ENCODE measurements at places on chromosomes 12 and 14.

- no peak for DNase-seq
Measured at GRCh38 chr12:92978607-92979006, 49.5 kb upstream of the EEA1 start.

DNA sequence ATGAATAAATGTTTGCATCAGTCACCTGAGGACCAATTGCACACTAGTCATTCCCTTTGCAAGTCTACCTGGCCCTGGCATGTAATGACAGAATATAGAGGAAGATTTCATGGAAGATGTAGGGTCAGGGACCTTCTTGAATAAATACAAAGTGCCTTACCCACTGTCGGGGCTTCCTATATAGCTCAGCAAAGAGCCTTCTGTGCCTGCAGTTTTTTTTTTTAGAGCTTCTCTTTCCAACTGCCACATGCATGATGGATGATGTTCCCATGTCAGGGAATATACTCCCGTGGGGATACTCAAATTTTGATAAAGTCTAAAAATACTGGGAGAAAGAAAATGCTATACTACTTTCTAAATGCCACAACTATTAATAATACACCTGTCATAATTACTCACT is 176.7 kb downstream of the ADCK1 start:
- no peak for DNase-seq

GRCh38 chr12:68368327-68368726 is 36.2 kb upstream of the MDM1 start:
- DNase-seq = no peak

- DNase-seq = no peak
Measured at GRCh38 chr12:104632724-104633201, 176.0 kb downstream of the CHST11 start.

DNA sequence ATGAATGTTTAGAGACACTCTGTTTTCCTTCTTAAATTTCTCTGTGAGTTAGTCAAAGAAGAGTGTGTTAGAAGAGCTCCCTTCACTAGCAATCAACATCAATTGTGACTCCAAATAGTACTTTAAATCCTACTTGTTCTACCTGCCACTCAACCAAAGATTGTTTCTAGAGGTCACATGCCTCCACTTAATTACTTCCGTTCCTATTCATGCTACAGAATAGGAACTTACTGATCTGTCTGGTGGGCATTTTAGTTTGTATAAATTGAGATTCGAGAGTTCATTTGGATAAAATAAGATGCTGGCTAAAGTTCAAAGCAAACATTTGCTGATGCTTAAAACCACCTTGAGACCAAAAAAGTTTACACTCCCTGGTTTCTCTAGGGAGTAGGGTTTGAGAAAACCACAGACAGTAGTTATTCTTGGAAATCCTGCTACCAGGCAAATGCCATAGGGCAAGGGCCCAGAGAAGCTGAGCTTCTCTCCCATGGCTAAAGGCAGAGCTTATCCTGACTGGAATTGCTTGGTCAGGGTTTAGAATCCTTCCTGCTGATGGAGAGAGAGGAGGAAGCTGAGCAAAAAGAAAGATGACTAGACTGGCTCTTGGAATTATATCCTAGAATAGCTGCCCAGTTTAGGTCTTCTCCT is 389.6 kb upstream of the ATP2B1 start:
- peak; percentile 34 for DNase-seq

- no peak for DNase-seq
Measured at GRCh38 chr12:51269174-51270066, 795 bp downstream of the SMAGP start.

GRCh38 chr12:30694412-30695198 is 1.1 kb downstream of the IPO8 start:
- peak; percentile 22 for DNase-seq

- no peak for DNase-seq
Measured at GRCh38 chr12:57610554-57611107, 604 bp upstream of the ARHGEF25 start.

DNA sequence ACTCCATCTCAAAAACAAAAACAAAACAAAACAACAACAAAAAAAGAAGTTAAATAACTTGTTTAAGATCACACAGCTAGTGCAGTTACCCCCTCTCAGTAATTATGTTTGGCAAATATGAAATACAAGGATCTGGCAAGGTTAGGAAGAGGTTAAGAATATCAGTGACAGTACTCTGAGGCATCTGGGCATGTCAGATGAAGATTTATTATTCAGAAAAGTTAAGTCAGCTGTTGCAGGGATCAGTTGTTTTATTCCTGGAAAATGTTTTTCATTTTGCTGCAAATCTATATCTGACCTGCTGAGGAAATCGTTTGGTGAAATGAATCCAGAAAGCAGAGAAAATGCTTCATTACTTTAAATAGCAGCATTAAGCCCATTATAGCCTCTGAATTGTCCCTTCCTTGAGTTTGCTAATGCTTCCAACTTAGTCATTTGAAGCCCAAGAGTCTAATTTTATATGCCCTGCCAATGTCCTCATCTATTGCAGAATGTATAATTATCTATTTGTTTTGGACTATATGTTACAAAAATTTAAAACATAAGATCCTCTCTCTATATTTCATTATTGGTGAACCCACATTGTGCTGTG is 8.1 kb downstream of the GPX2 start:
- DNase-seq = no peak

DNA sequence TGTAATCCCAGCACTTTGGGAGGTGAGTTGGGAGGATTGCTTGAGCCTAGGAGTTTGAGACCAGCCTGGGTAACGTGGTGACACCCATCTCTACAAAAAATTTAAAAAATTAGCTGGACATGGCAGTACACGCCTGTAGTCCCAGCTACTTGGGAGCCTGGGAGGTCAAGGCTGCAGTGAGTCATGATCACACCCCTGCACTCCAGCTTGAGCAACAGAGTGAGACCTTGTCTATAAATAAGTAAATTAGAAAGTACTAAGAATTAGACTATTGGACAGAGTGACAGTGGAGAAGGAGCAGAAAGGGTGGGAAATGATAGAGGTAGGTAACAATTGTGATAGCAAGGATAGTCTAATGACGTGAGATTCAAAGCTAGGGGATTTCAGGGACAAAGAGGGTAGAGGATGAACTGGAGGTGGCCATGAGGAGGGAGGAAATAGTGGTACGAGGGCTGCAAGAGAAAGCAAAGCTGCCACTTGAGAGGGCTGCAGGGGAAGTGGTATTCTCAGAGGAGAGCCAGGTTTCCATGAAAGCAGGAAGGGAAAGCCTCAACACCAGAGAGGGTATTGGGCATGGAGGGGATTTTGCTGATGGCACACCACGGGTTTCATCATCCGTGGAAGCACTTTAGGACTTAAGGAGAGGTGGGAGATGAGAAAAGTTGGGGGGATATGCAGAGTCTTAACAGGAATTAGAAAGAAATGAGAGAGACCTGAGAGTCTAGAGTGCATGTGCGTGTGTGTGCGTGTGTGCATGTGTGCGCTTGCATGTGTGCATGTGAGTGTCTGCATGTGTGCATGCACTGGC is 85.6 kb downstream of the SYNE2 start:
- no peak for DNase-seq

GRCh38 chr12:94329366-94329765 is 130.3 kb downstream of the CEP83 start:
- DNase-seq = no peak

- DNase-seq = no peak
Measured at GRCh38 chr14:98035396-98035795, 1236.6 kb downstream of the BCL11B start.

DNA sequence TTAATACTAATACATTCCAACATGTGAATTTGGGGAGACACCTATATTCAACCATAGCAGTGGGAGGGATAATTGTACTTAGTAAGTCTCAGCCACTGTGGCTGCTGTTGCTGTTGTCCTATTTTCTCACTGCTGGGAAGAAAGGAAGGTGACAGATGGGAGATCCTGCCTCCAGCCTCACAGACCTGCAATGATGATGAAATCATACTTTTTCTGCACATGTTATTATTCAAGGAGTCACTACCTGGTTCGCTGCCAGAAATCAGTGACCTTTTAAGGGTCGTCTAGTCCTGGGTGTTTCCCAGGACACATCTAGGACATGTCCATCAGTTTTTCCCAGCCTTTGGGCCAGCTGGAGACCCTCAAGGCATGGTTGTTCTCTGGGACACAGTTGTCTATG is 106.2 kb upstream of the RPH3A start:
- DNase-seq = no peak

- DNase-seq = no peak
Measured at GRCh38 chr14:103882503-103883262, 35.3 kb upstream of the PPP1R13B start.

DNA sequence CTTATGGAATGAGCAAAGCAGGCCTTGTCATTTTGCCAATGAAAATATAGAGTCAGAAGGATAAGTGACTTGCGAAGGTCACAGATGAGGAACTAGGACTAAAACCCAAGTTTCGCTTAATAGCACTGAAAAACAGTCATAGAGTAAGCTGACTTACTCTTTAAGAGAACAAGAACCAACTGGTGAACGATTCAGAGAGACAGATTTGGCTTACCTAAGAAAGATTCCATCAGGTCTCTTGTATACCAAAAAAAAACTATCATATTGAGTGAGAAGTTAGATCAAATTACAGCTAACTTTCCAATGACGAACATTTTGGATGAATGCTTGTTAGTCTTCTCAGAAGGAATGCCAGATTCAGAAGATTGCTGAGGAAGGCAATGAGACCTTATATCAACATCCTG is 74.2 kb downstream of the ZFC3H1 start:
- DNase-seq = no peak

DNA sequence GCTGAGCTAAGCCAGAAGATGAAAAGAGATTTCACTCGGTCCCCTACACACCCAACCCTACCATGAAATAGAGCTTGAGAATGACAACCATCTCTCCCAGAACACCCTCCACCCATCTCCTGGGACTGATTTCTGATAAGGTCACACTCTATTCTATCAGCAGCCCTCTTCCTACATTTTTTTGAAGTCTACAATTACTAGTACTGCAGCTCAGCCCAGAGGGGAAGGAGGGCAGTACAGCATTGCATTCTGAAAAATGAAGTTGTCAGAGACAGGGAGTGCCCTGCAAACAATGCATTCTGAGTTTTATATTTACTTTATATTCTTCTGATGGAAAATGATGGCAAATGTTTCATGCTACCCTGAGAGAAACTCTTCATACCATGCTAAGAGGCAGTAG is 318.5 kb downstream of the BCAT1 start:
- DNase-seq = no peak

DNA sequence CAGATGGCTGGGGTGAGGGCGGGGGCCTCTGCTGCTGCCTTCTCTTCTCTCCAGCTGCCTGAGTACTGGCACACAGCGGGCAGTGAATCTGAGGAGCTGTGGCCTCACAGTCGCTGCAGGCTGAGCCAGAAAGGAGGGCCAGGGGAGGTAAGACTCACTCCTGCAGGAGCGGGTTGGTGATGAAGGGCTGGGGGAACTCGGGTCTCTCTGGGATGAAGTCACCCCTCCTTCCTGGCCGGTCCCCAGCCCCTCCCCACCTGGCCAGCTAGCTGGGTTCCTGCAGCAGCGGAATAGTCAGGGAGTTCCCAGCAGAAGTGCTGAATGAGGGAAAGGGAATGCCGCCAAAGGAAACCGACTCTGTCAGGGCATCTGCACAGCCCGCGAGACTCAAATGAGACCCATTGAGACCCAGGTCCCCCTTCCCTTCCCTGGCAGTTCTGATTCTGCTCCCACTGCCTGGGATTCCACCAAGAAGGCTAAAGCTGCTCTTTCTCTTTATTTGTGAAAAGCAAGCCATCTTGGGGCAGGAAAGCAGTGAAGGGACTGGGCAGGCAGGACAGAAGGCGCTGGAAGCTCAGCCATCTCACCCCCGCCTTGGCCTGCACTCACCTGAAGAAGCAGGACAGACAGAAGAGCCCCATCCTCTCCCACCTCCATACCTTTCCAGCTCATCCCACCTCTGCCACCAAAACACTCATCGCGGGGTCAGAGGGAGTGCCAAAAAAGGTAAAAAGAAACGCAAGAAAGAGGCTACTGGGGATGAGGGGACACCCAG is 5.3 kb downstream of the NGB start:
- DNase-seq = no peak
